Foreskin fibroblast (primary cell): ENCODE measurements at places on chromosomes 6 and 20.

- no peak for DNase-seq
Observed at GRCh38 chr6:106199331-106199730, 113.2 kb downstream of the PRDM1 start.

- no peak for DNase-seq
Observed at GRCh38 chr20:57034001-57034400, 232.4 kb downstream of the BMP7 start.

GRCh38 chr6:70172252-70172651, 130.6 kb downstream of the COL9A1 start:
- DNase-seq: no peak

DNA sequence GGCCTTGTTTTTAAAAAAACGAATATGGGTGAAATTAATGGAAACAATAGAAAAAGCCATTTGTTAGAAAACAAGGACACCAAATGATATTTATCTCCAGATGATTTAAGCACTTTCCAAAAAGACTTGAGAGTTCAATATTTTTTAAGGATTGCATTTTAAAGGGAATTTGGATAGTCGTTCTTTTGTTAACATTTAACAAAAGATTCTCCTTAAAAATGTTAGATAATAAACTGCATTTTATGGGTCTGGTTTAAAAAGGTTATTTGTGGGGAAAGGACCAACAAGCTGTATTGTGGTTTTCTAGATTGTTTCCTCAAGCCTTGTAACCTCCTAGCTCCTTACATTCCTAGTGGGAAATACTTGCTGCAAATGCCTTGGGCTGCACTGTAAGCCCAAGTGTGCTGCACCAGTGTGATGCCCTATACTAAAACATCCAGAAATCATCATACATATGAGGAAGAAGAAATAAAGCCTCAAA, 1.5 kb upstream of the PHIP start:
- DNase-seq: peak; percentile 48

DNA sequence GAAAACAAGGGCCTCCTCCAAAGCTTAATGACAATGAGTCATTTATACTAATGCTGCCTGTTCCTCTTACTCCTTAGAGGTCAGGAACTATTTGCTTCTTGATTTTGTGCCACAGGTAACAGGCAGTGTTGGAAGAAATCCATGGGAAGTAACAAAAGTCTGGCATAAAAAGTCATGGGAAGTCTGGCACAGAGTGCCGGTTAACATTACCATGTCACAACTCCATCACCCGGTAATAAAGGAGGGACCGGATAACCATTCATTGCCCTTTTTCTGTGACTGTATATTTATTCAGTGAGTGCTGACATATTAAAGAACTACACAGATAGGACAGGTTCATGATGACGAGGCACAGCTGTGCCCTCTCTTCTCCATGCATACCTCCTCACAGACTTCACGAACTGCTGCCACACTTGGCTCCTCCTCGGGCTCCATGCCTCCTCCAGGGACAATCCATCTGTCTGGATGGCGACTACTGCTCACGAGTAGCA, 50.9 kb downstream of the NUDT3 start:
- DNase-seq: peak; percentile 50

DNA sequence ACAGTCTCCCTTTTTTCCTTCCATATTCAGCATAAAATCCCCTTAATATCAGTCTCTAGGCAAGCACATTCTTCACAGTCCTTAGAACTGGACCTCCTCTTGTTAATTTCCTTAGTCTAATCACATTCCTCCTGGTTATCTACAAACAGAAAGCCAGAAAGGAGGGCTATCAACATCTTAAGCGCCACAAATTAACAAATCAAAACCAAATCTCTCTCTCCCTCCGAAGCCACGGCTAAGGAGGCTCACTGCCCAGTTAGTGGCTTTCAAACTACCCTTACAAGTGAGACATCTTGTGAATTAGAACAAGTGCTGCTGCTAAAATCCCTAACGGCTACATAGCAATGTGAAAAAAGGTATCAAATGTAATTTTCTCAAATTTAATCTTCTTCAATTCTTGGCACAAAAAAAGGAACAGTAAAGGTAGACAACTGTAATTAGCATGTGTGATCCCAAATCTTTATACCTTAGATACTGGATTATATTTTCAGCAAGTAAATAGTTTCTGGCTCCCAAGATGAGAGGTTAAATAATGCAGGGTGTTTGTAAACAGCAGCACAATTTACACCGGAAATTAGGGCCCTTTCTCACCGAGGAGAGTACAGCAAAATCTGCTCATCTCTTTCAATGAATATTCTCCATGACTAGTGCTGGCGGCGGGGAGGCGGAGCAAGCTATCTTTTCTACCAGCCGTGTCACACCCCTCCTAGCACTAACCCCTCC, 1.4 kb upstream of the TRIM39 start:
- DNase-seq: peak; percentile 75

DNA sequence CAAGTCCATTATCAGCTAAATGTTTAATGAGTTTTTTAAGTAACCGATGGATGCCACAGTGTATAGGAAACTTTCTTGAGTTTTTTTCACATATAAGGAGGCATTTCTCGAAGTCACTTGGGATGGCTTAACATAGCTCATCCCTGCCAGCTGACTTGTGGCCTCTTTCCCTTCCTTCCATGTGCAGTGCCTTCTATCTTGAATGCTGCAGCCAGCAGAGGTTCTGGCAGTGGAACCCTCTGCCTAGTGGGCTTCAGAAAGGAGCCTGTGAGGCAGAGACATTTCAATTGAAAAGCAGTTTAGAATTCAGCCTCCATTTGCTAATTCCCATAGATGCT, 51.9 kb downstream of the AKAP12 start:
- DNase-seq: no peak

- no peak for DNase-seq
Observed at GRCh38 chr20:52683761-52684160, 288.4 kb upstream of the TSHZ2 start.

DNA sequence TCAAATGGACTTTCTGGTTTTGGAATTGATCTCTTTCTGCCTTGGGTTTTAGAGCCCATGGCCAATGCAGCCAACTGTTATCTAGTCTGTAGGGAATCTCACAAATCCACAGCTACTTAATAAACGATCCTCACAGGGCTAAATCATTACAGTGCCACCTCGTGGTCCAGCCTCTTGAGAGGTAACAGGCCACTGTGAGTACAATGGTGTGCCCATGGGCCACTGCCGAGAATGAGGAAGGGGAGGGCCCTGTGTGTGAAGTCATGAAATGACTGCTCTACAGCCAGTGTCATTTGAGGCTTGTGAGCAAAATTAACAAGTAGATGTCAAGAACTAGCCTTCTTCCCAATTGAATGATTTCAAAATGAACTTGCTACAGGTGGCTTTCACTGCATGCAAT, 54.3 kb upstream of the GMPR start:
- DNase-seq: no peak

DNA sequence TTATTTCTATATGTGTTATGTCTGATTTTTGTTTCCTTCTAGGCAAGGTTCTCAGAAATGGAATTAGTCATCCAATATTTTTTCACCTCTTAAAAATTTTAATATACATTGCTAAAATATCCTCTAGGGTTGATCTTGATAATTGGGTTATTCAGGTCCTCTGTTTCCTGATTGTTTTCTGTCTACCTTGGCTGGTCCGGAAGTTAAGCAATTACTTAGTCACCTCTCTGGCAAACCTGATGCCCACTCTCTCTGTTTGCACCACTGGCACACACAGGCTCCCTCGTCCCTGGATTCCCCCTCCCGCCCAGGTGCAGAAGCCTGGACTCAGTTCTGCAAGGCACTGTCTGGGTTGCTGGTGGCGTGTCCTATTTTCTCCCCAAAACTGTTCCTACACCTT, 27.7 kb downstream of the CST9L start:
- no peak for DNase-seq

DNA sequence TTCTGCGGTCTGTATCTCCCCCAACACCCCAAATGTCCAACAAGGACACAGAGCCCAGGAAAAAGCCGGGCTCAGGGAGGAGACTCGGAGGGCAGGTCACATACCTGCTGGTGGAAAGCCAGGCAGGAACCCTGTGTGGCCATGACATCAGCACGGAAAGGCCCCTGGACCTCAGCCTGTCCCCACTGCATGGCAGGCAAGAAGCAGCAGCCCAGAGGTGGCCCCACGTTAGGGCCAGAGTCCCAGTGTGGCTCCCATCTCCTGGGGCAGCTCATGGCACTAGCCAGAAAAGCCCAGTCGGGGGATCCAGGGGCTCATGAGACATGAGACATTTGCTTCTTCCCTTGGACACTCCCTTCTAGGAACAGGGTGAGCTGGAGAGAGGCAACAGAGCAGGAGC, 258.7 kb downstream of the DLL1 start:
- DNase-seq: no peak

GRCh38 chr6:113774127-113774825, 82.9 kb upstream of the MARCKS start:
- DNase-seq: peak; percentile 64

- DNase-seq: peak; percentile 78
Observed at GRCh38 chr20:21235484-21236445, 67.4 kb upstream of the XRN2 start.

- no peak for DNase-seq
Observed at GRCh38 chr6:76972474-76972873, 490.8 kb downstream of the HTR1B start.

DNA sequence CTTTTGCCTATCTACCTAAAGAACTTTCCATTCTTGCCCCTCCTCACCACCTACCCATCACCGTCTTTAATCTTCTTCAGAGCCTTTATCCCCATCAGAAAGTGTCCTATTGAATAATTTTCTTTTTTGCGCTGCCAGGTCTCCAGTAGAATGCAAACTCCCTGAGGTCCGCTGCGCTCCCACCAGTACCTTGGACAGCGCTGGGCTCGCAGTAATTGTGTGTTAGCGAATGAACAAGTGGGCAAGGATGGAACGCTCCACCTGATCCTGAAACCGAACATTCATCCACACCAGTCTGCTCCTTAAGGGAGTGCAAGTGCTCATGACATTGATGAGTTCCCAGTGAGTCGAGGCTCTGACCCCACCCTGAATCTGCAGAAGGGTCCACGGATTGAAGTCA, 391.2 kb downstream of the CDH26 start:
- DNase-seq: no peak

- DNase-seq: peak; percentile 31
Observed at GRCh38 chr6:39952167-39952566, 17.9 kb upstream of the MOCS1 start.

- DNase-seq: no peak
Observed at GRCh38 chr6:96542702-96543101, 20.2 kb upstream of the FHL5 start.

DNA sequence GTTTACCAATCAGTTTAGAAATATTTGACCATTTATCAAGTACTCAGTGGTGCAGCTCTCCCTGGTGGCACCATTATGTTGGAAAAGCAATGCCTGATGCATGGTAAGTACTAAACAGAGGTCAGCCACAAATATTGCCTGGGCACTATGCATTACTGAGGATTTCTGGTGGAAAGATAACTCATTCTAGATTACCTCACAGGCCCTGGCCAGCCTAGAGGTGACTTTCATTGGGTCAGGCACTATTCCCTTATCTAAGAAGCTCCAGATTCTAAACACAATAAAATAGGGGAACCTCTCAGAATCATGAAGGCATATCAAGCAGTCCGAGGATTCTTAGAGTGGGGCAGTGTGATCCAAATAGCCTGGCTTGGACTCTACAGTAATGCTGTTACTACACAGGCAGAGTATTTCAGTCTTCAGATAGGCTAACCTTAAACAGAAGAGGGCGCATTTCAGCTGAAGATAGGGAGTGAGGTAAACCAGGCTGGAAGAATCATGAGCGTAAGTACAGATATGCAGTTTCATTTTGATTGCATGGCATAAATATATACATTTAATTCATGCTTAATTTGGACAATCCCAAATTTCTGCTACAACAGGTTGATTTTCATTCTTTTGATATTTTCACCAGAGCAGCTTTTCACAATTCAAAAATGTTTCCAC, 12.1 kb downstream of the LGSN start:
- peak; percentile 58 for DNase-seq

DNA sequence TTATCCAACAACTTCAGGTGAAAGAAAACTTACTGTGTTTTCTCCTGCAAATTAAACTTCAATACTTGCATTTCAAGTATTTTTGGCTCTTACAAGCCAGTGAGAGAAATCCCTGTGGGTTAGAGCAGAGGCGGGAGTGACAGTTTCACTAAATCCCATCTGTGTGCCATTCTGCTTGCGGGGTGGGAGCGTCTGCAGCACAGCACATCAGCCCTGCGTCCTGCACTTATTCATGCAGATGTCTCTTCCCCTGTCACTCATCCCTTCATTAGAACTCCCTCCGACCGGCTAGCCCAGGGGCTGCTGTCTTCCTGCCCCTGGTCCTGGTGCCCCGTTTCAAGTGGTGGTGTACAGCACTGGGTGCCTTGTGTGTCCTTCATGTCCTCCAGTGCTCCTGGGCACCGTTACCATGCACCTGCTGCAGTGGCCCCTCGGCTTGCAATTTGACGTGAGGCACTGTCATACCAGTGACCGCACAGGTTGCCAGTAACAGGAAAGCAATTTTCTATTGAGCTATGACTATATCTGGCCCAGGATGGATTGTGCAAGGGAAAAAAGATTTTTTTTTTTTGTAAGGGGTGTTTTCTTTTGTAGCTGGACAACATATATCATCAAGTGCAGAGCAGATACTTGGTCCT, 59.4 kb downstream of the INSM1 start:
- no peak for DNase-seq

DNA sequence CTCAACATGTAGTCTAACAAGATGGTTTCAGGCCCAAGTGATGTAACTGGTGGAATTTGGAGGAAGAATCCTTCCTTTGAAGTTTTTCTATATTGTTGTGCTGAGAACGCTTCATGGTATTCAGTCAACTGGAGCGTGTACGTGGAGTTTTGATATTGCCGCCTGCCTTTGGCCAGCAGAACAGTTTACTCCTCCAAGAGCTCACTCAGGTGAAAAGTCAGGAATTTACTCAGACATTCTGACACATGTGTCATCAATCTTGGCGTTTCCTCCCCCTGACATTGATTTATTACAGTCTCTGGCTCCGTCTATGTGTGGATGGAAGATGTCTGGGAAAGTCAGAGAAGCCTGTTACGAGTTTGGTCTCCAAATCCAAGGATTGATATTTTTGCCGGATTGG, 19.0 kb upstream of the TGM2 start:
- DNase-seq: no peak

- no peak for DNase-seq
Observed at GRCh38 chr20:48207505-48207904, 422.2 kb upstream of the SULF2 start.

DNA sequence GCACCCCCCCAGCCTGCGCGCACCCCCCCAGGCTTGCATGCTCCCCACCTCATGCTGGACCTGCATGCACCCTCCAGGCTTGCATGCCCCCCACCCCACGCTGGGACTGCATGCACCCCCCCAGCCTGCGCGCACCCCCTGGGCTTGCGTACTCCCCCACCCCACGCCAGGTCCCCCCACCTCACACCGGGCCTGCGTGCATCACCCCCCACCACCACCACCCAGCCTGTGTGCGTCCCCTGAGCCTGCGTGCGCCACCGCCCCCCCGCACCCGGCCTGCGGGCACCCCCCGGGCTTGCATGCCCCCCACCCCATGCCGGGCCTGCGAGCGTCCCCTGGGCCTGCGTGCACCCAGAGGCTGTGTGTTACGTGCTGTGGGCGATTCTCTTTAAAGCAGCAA, 61.0 kb upstream of the SLCO4A1 start:
- no peak for DNase-seq

DNA sequence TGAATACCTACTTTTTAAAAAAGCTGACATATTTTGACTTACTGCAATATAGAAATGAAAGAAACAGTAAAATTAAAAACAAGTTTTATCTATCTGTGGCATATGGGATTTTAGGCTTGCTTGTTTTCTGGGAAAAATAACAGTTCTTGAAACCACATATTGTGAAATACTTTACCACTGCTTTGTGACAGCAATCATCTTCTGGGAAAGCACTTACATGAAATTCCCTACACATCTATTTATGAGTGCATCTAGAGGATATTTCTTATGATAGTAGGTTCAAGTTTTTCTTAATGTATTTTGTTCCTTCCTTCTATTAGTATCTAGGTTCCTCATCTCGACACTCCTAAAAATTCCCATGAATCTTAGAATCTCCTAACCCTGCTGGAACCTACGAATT, 75.2 kb downstream of the STXBP5 start:
- peak; percentile 53 for DNase-seq
